A549 treated with GW870086 at 1 μM for 4 hours (cell line): ENCODE measurements at places on chromosomes 2 and 18. TPM values are rescaled to one million over a fixed set of nuclear protein-coding genes. Genes with fewer than 3 reads are reported as not detected.

DUSP11 gene
- total RNA-seq = 39.0 to 43.0 TPM (median 40.4 TPM) in 5 replicates

MAP3K19 gene
- total RNA-seq = not detected in 5 replicates

POU3F3 gene
- total RNA-seq = not detected in 5 replicates

ITPRIPL1 gene
- not detected in 5 replicates for total RNA-seq

C1QL2 gene
- total RNA-seq = 0.18 to 0.57 TPM (median 0.34 TPM) in 5 replicates

CYBRD1 gene
- 22.7 to 33.3 TPM (median 29.8 TPM) in 5 replicates for total RNA-seq

UGT1A5 gene
- total RNA-seq = 0.09 to 0.13 TPM in 2 of 5 replicates, not detected in the others
